ENCODE measurements at places on chromosomes 11 and 22.

DNA sequence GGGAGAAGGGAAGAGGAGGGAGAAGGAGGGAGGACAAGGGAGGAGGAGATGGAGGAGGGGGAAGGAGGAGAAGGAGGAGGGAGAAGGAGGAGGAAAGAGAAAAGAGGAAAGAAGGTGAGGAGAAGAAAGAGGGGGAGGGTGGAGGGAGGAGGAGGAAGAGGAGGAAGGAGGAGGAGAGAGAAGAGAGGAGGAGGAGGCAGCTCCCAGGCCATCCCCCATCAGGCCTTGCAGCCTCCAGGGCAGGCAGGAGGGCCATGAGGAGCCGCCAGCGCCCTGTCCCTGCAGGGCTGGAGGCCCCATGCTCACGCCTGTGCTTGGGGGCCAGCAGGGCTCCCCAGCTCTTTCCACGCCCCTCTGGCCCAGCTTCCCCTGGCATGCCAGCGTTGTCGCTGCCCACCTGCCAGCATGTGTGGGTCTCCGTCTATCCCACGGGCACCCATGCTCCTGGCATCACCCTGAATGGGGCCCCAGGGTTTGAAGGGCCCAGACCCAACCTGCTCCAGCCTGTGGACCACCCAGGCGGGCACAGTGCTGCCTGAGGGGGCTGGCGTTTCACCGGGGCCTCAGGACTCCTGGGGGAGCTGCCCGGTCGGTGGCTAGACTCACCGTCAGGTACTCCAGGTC lies 5.2 kb downstream of the TSPAN32 start:
- DNase-seq, result no peak

- DNase-seq, result no peak
Measured at GRCh38 chr11:73334384-73335203, 26.5 kb downstream of the ARHGEF17 start.

GRCh38 chr11:112451250-112451649 lies 190.6 kb upstream of the PLET1 start:
- no peak for DNase-seq

DNA sequence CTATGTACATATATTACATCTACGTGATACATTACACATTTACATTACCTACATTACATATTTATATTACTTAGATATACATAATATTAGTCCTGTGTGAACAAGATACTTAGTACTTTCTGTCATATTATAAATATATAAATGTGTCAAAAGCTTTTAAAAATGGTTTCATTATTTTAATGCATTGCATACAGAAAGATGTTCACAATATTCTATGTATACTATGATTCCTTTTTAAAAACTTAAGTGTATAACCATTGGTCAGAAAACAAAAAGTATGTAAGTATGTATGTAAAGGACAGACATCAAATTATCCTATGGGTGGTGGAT lies 647 bp upstream of the ZW10 start:
- no peak for DNase-seq

GRCh38 chr11:3014057-3014938 lies 22.2 kb upstream of the NAP1L4 start:
- no peak for DNase-seq

DNA sequence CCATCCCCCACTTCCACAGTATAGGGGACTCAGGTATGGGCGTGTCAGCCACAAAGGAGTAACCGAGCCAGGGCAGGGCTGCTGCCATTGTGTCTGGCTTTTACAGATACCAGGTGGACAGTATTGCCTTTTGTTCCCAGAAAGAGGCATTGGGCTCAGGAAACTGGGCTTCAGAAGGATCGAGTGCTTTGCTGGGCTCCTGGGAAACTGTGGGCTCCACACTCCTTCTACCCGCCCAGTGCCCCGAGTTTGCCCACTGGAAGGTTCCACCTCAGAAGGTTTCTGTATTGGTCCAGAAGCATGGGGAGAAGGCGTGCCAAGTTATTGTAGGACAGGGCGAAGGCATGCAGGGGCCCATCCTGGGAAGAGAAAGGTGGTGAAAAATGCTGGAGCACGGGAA lies 894.4 kb downstream of the TBC1D22A start:
- DNase-seq, result no peak

DNA sequence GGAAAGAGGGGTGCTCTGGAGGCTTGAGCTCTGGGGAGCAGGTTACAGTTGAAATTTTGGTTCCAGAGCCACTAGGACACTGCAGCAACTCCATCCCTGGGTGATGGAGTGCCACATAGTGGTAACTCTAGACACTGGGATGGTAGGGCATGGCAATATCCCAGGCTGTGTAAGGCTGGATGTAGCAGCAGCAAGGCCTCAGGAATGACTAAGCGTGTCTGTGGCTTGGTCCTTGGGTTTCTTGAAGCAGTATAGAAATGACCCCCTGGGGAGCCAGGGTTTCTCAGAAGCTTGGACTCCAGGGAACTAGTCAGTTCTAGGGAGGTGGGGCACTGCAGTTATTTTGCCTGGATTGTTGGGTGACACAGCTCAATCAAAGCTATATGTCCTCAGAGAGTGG lies 8.1 kb downstream of the MS4A4A start:
- DNase-seq, result no peak

DNA sequence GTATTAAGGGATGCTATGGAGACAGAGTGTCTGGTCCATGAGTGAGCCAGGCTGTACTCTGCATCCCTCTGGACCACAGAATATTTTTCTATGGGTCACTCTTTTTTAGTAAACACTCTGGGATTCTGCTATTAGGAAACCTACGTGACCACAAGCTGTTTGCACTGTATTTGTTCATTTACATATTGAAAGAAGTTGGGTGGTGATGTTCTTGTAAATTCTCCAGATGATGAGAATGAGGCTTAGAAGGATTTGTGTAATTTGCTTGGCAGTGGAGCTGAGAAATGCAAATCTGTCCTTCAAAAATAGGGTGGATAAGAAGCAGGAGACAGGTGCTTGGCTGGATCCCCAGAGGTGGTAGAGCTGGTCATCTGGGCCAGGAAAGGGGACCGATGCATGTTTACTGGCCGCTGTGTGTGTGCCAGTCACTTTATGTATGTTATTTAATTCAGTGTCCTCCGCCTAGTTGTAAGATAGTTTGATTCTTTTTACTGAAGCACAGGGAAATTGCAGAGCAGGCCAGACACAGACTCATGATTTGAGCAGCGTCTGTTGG lies 63.7 kb upstream of the HEPHL1 start:
- no peak for DNase-seq

- peak; percentile 44 for DNase-seq
Measured at GRCh38 chr22:29394931-29395581, 6.7 kb upstream of the AP1B1 start.

DNA sequence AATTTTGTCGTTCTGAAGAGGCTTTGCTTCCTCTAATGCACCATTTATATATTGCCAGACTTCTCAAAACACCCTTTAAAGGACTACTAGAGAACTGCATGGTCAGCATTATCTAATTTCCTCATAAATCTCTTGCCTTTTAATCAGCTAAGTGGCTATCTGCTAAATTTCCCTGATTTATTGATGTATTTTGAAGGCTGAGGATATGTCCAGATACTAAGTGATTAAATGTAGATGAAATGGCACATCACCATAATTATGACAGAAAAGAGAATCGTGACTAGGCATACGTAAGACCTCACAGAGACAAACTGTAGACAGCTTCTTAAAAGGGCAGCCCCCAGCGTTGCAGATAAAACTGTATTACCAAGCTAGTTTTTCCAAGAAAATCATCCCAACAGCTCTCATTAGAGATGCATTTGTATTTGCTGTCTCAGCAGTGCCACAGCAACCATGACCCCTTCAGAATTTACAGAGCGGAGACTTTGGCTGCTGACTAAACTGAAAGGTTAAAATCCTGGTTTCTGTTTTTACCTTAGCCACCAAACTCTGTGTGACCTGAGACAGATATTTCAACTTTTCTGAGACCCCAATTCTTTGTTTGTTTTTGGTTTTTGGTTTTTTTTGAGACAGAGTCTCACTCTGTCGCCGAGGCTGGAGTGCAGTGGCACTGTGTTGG lies 67.1 kb upstream of the SLN start:
- no peak for DNase-seq

DNA sequence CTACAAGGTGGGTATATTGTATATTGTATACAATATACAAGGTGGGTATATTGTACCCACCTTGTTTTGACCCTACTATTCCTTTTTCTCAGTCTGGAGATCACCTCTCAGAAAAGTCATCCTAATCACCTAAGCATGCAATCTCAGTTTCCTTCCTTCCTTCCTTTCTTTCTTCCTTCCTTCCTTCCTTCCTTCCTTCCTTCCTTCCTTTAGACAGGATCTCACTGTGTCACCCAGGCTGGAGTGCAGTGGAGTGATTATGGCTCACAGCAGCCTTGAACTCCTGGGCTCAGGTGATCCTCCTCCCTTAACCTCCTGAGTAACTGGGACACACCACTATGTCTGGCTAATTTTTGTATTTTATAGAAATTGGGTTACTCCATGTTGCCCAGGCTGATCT lies 1.2 kb upstream of the KCNE3 start:
- no peak for DNase-seq

GRCh38 chr22:29479417-29480261 lies at the start of gene NEFH:
NEFH (plus strand) TSS chr22:29480218; CDS start chr22:29480263, 45 bp downstream.
- DNase-seq, result no peak

GRCh38 chr11:46457021-46457420 lies 65.4 kb upstream of the CHRM4 start:
- DNase-seq, result no peak

DNA sequence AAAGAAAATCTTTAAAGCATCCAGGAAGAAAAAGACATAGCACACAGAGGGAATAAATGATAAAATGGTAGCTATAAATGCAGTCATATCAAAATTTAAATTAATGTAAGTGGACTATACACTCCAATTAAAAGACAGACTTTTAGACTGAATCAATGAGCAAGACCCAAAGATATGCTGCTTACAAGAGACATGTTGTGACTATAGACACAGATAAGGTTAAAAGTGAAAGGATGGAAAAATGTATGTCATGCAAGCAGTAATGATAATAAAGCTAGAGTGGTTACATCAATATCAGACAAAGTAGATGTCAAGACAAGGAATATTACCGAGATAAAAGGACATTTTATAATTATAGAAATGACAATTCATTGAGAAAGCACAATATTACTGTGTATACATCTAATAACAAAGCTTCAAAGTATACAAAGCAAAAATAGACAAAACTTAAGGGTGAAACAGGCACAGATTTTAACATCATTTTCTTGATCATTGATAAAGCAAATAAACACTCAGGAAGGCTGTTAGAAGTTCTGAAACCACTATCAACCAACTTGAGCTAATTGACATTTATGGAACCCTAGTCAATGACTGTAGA lies 22.8 kb upstream of the MUC5AC start:
- no peak for DNase-seq

DNA sequence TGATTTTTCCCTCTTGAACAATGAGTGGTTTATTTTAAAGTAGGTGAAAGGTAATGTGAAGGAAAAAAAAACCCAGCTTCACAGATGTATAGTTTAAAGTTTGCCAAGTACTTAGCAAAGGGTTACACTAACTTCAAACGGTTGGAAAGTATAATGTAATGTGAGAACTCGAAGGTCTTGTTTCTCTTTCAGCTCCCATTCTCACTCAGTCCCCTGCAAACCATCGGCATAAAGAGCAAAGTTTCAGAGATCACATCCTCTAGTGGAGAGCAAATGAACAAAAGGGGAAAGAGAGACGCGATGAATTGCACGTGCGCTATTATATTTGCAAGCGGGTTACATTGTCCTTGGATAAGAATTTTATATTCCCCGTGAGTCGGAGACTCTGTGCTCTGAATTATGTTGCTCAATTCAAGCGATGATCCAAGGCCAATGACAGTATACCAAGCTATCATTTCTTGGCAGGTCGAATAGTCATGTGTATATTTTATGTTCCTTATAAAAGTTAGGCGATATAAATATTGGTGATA lies 37.6 kb upstream of the BIRC3 start:
- DNase-seq, result no peak

- DNase-seq, result no peak
Measured at GRCh38 chr11:128841461-128842072, 25.5 kb downstream of the KCNJ1 start.

DNA sequence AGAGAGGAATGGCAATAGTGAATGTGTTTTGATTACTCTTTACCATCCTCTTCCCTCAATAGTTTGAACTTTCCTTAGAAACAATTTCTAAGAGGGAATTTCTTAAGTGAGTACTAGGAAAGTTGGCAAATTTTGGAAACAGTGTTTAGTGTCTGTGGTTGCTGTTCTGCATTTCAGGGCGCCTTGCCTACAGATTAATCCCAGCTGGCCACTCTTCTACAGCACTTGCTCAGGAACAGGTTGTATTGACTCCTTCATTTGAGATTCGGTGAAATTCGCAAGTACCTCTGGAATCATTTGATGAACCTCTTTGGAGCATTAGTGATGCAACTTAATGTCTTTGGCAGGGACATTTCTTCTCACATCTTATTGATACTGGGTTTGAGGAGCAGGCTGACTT lies 28.3 kb downstream of the JAM3 start:
- no peak for DNase-seq

DNA sequence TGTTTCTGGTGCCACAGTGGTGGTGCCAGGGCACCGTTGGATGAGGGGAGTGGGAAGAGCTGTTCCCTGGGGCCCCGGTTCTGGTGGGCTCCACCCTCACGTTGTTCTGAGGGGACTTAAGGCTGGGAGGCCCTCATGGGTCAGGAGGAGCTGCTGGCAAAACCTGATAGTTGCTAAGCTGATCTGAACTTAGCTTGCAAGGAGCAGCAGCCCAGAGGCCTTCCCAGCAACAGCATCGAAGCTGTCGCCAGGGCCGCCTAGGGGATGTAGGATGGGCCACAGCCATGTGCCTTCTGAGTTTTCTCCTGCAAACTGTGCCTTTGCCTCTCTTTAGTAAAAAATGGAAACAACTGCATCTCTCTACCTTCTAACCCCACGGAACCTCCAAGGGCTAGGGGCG lies 240.2 kb downstream of the TBC1D22A start:
- no peak for DNase-seq

- no peak for DNase-seq
Measured at GRCh38 chr22:48579043-48579927, 1248.4 kb downstream of the BRD1 start.

DNA sequence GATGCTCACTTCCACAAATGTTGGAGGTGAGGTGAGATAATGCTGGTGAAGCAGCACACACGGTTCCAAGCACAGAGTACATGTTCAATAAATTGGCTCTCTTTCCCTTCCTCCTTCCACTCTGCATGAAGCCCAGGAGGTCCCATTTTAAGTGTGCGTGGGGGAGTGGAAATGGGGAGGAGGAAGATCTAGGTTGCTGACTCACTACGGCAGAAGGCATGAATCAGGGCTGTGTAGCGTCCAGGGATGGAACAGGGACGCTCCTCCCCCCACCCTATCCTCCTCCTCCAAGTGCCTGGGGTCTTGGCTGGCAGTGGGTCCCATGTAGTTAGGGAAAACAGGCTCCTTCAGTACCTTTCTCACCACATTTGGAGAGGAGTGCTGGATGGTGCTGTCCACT lies 44.2 kb downstream of the TRIM66 start:
- no peak for DNase-seq

DNA sequence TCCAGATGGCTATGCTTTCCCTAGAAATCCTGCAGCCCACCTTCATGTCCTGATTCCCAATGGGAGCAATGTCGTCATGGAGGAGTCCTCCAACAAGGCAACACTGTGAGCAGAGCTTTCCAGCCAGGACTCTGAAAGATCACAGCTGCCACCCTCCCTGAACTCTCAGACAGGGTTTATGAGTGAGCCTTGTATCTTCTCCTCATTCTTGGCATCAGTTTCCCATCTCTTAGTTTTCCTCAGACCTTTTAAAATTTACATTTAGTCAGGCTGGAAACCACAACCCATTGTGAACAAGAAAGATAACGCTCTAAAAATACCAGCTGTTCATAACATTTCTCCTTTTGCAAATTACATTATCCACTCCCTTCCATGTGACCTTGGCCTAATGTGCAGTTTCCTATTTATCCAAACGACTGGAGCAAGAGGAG lies 15.6 kb upstream of the LYVE1 start:
- DNase-seq, result no peak

Data from stimulated activated CD4-positive, alpha-beta T cell treated with anti-CD3 and anti-CD28 coated beads, TNF-alpha, amount 100 ng/mL, for 4 hours (primary cell).